ENCODE measurements at places on chromosomes 1 and 21.
A peak's percentile ranks its signal among the peaks of the same experiment; 100 is the strongest.

- H3K4me3 ChIP-seq, result no peak overlapping the region
- no peaks in the 10 kb centered on the region for H3K36me3 ChIP-seq
- DNase-seq, result no peak
- no peaks in the 10 kb centered on the region for H3K4me1 ChIP-seq
- no peak overlapping the region for H3K27ac ChIP-seq
- H3K27me3 ChIP-seq, result no peaks in the 10 kb centered on the region
Measured at GRCh38 chr1:228852511-228853088, 117.3 kb downstream of the RHOU start.

DNA sequence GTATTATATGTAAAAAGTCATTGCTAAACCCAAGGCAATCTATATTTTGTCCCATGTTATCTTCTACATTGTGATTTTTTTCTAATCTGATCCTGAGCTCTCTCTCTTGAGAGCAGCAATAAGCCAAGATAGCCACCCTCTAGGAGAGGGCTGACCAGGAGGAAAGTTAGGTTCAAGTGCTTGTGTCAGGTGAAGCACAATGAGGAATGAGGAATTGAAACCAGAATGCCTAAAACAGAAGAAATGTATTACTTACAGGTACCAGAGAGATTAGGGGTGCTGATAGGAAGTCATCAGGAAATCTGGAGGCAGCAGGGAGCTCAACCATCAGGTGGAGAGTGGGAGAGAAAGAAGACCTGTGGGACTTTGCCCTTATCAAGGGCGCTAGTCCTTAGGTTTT is 85.5 kb upstream of the BARHL2 start:
- no peak for DNase-seq
- no peak overlapping the region for H3K4me3 ChIP-seq
- no peaks in the 10 kb centered on the region for H3K36me3 ChIP-seq
- no peaks in the 10 kb centered on the region for H3K4me1 ChIP-seq
- H3K27ac ChIP-seq, result no peak overlapping the region

DNA sequence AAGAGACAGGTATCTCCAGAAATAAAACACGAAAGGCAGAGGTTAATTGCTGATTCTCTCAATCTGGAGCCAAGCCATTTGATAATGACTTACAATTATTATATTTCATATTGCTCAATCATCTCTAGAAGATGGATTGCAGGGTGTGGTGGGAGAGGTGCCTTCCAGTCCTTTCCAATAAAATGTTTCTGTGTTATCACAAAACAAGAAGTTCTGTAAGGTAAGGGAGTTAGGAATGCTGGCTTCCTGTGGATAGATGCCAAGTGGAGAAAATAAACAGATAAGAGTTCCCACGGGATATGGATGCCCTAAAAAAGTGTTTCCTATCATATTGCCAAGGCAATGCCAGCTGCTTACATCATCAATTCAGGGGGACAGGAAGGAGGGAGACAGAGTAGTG is 7.2 kb upstream of the CCN1 start:
- H3K36me3 ChIP-seq, result peaks cover 17% of the 10 kb centered on the region
- H3K27me3 ChIP-seq, result no peaks in the 10 kb centered on the region
- peaks cover 55% of the 10 kb centered on the region for H3K4me1 ChIP-seq
- peak; percentile 51 for DNase-seq
- H3K27ac ChIP-seq, result peak overlapping the region; percentile 18

DNA sequence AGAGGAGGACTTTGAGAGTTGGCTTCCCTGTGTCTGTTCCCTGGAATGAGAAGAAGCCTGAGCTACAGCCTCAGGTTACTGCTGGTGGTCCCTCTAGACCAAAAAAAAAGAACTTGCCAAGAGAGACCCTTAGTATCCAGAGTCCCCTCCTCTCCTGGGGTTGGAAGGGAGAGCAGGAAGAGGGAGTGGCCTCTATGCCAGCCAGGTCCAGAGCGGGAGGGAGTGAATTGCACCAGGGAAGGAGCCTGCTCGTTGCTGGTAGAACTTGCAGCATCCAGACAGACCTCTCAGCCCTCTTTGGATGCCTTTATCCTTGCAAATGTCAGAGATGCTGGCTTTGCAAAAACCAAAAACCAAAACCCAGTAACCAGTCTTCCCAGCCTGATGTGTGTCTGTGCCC is 491.3 kb upstream of the VAMP3 start:
- H3K27ac ChIP-seq, result no peak overlapping the region
- H3K4me1 ChIP-seq, result peaks cover 39% of the 10 kb centered on the region
- H3K36me3 ChIP-seq, result no peaks in the 10 kb centered on the region
- DNase-seq, result no peak

GRCh38 chr1:165143437-165144065 is 213.0 kb downstream of the LMX1A start:
- peaks cover 6% of the 10 kb centered on the region for H3K4me1 ChIP-seq
- DNase-seq, result peak; percentile 62
- H3K27me3 ChIP-seq, result peaks cover 53% of the 10 kb centered on the region
- H3K4me3 ChIP-seq, result no peak overlapping the region
- no peaks in the 10 kb centered on the region for H3K36me3 ChIP-seq

DNA sequence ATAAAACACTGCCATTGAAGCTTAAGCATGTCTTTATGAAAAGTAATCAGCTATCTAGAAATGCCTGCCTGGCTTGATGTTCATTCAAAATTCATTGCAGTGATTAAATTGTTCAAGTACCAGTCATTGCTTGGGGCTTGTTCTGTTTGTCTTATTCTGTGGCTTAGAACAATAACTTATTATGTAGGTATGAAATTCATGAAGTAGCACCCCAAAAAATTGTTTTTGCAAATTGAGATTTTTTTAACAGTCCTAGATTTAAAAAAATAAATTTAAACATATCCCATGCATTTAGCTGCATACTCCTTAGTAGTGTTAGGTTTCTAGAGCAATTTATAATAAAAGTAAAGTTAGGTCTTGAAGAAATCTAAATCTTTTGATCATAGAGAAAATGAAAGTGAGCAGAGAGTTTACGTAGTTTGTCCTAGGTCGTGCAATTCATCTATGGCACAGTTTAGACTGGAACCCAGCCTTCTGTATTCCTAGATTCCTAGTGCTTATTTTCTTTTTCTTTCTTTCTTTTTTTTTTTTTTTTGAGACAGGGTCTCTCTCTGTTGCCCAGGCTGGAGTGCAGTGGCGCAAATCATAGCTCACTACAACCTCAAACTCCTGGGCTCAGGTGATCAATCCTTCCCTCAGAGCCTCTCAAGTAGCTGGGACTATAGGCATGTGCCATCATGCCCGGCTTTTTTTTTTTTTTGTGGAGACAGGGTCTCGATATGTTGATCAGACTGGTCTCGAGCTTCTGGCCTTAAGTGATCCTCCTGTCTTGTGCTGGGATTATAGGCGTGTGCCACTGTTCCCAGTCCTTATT is 9.3 kb downstream of the MIER1 start:
- peaks cover 24% of the 10 kb centered on the region for H3K36me3 ChIP-seq
- peak overlapping the region; percentile 99 for H3K27ac ChIP-seq
- no peaks in the 10 kb centered on the region for H3K27me3 ChIP-seq

- H3K36me3 ChIP-seq, result no peaks in the 10 kb centered on the region
- H3K4me1 ChIP-seq, result peaks cover 29% of the 10 kb centered on the region
- no peaks in the 10 kb centered on the region for H3K27me3 ChIP-seq
- no peak overlapping the region for H3K27ac ChIP-seq
Measured at GRCh38 chr1:221871056-221871455, 129.2 kb upstream of the DUSP10 start.

DNA sequence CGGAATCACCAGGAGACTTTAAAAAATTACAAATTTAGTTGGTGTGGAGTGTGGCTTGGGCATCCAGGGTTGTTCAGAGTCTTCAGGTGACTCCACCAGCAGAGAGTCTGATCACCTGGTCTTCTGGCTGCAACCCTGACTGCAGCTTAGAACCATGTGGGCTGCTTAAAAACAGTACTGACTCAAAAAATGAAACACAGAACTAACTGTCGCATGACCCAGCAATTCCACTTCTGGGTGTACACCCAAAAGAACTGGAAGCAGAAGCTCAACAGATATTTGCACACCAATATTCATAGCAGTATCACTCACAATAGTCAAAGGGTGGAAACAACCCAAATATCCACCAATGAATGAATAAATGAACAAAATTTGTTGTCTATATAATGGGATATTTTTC is 17.3 kb downstream of the TLR5 start:
- no peak overlapping the region for H3K4me3 ChIP-seq
- no peak for DNase-seq
- H3K4me1 ChIP-seq, result peaks cover 9% of the 10 kb centered on the region
- no peaks in the 10 kb centered on the region for H3K27me3 ChIP-seq
- H3K36me3 ChIP-seq, result no peaks in the 10 kb centered on the region

DNA sequence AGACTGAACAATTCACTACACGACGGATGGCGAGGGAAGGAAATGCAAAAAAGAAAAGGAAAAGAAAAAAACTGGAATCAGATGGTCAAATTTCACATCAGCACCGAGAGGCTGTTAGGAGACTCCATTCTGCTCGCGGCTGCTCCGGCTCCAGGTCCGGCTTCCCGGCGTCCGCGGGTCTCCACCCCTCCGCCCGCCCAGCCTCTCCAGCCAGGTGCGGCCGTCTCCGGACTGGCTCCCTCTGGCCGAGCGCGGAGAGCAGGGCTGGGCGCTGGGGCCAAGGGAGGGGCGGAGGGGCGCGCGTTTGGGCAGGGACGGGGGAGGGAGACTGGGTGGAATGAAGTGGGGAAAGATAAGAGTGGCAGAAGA is 332 bp downstream of the KCNJ6 start:
- no peak overlapping the region for H3K27ac ChIP-seq
- no peaks in the 10 kb centered on the region for H3K36me3 ChIP-seq
- H3K27me3 ChIP-seq, result peaks cover 31% of the 10 kb centered on the region
- DNase-seq, result no peak
- peak overlapping the region; percentile 70 for H3K4me3 ChIP-seq

GRCh38 chr1:17422461-17422860 is 17.0 kb downstream of the RCC2 start:
- no peak overlapping the region for H3K27ac ChIP-seq
- no peaks in the 10 kb centered on the region for H3K4me1 ChIP-seq
- no peaks in the 10 kb centered on the region for H3K27me3 ChIP-seq
- H3K4me3 ChIP-seq, result no peak overlapping the region
- no peak for DNase-seq

DNA sequence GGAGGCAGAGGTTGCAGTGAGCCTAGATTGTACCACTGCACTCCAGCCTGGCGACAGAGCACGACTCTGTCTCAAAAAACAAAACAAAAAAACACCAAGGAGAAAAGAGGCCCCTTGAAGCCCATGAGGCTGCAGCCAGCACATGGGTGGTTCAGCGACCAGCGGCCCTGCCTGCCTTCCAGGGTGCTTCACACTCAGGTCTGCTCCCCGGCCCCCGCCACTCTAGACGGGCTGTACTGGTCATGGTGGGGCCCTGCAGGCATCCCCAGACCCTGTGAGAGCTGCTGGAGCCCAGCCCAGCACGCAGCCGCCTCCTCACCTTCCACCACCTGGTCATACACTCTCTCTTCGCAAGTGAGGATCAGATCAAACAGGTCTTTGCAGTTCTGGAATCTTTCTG is 4.1 kb upstream of the TMEM240 start:
- H3K27ac ChIP-seq, result no peak overlapping the region
- no peak overlapping the region for H3K4me3 ChIP-seq
- peaks cover 43% of the 10 kb centered on the region for H3K36me3 ChIP-seq
- no peaks in the 10 kb centered on the region for H3K27me3 ChIP-seq
- no peak for DNase-seq

DNA sequence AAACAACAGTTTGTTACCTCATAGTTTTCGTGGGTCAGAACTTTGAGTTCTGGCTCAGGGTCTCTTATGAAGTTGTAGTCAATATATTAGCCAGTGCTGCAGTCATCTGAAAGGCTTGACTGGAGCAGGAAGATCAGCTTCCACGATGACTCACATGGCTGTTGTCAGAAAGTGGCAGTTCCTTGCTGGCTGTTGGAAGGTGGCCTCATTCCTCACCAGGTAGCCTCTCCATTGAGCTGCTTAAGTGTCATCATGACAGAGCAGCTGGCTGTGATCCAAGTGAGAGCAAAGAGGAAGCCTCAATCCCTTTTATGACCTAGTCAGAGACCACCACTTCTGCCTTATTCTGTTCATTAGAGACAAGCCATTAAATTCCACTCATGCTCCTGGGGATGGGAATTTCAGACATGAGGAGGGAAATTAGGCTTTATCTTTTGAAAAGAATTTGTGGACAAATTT is 5.6 kb downstream of the OSBPL9 start:
- H3K27ac ChIP-seq, result peak overlapping the region; percentile 47
- peaks cover 38% of the 10 kb centered on the region for H3K4me1 ChIP-seq
- H3K36me3 ChIP-seq, result peaks cover under 1% of the 10 kb centered on the region
- H3K4me3 ChIP-seq, result no peak overlapping the region
- no peaks in the 10 kb centered on the region for H3K27me3 ChIP-seq

DNA sequence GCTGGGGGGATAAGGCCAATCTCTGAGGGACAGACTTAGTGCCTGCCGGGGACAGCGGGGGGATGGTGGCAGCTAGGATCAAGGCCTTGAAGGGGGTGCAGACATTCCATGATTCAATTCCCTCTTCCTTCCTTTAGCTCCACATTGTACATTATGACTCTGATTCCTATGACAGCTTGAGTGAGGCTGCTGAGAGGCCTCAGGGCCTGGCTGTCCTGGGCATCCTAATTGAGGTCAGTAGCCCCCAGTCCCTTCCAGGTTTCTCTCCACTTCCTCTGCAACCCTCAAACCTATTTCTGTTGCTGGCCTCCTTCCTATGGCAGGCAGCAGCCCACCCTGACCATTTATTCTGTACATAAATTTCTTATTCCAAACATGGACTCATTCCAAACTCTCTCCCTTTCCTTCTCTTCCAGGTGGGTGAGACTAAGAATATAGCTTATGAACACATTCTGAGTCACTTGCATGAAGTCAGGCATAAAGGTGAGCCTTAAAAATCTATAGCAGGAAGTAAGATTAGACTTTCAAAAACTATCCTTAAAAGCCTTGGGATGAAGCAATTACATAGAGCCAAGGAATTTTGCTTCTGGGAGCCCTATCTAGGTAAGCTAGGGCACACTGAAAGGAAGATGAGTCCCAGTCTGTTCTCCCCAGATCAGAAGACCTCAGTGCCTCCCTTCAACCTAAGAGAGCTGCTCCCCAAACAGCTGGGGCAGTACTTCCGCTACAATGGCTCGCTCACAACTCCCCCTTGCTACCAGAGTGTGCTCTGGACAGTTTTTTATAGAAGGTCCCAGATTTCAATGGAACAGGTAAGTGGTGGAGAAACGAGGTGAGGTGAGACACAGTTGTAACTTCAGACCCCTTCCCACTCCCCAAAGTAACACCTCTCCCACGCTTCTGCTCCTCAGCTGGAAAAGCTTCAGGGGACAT is 5.1 kb downstream of the CA14 start:
- peaks cover 52% of the 10 kb centered on the region for H3K4me1 ChIP-seq
- H3K27me3 ChIP-seq, result no peaks in the 10 kb centered on the region
- no peak overlapping the region for H3K4me3 ChIP-seq
- DNase-seq, result peak; percentile 44
- H3K27ac ChIP-seq, result peak overlapping the region; percentile 11

All from MCF 10A (cell line).